ENCODE measurements at places on chromosomes 5 and 9. TPM values are rescaled to one million over a fixed set of nuclear protein-coding genes. Genes with fewer than 3 reads are reported as not detected.

RAD50 gene
- total RNA-seq = 36.0 TPM

DND1 gene
- total RNA-seq = 0.33 TPM

OLFML2A gene
- 24.0 TPM for total RNA-seq

GCNT4 gene
- 0.33 TPM for total RNA-seq

TMEM174 gene
- total RNA-seq = not detected

OR1Q1 gene
- total RNA-seq = not detected

FBP2 gene
- not detected for total RNA-seq

SHOC1 gene
- total RNA-seq = not detected

SCGB3A2 gene
- not detected for total RNA-seq

FAXDC2 gene
- total RNA-seq = 0.05 TPM

SLC46A2 gene
- not detected for total RNA-seq

EDIL3 gene
- 0.31 TPM for total RNA-seq

SLCO4C1 gene
- 0.04 TPM for total RNA-seq

IRX1 gene
- total RNA-seq = not detected

SLC6A19 gene
- 0.07 TPM for total RNA-seq

IL5 gene
- not detected for total RNA-seq

NUP188 gene
- 43.6 TPM for total RNA-seq

TRIM7 gene
- 46.1 TPM for total RNA-seq

TXNDC8 gene
- total RNA-seq = not detected

CCL27 gene
- not detected for total RNA-seq

NUTM2F gene
- total RNA-seq = not detected

C7 gene
- not detected for total RNA-seq

TMEM8B gene
- 1.8 TPM for total RNA-seq

Data from A549 treated with ZK216348 at 1 μM for 4 hours (cell line).